Lower lobe of right lung (tissue), 2 donors: ENCODE measurements at places on chromosomes 12 and 14. TPM values are rescaled to one million over a fixed set of nuclear protein-coding genes. Genes with fewer than 3 reads are reported as not detected.

The SLC38A4 gene
- total RNA-seq = 1.1 TPM

GRCh38 chr14:90495357-90496276, 98.8 kb downstream of the CALM1 start:
- H3K4me3 ChIP-seq = no peak overlapping the region
- no peaks in the 10 kb centered on the region for H3K36me3 ChIP-seq
- peaks cover 11% of the 10 kb centered on the region for H3K4me1 ChIP-seq
- DNase-seq = no peak
- H3K27me3 ChIP-seq = peaks cover 4% of the 10 kb centered on the region

The MGST1 gene
- total RNA-seq = 341 TPM

The KITLG gene
- total RNA-seq = 77.5 TPM

The HOXC4 gene
- total RNA-seq = 0.47 TPM

The P2RX2 gene
- 0.56 TPM for total RNA-seq

DNA sequence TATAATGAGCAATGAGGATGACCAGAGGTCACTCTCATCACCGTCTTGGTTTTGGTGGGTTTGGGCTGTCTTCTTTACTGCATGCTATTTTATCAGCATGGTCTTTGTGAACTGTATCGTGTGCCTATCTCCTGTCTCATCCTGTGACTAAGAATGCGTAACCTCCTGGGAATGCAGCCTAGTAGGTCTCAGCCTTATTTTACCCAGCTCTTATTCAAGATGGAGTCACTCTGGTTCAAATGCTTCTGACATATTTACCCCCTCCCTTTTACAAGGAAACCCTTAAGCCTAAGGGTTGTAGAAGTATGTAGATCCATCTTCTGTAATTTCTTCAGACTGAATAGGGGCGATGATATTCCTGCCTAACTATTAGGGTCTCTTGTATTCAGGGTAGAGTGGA, 8.4 kb downstream of the IFI27L1 start:
- no peaks in the 10 kb centered on the region for H3K4me1 ChIP-seq
- no peak for DNase-seq
- H3K36me3 ChIP-seq = no peaks in the 10 kb centered on the region
- no peak overlapping the region for H3K27ac ChIP-seq
- H3K27me3 ChIP-seq = no peaks in the 10 kb centered on the region
- no peak overlapping the region for H3K4me3 ChIP-seq

DNA sequence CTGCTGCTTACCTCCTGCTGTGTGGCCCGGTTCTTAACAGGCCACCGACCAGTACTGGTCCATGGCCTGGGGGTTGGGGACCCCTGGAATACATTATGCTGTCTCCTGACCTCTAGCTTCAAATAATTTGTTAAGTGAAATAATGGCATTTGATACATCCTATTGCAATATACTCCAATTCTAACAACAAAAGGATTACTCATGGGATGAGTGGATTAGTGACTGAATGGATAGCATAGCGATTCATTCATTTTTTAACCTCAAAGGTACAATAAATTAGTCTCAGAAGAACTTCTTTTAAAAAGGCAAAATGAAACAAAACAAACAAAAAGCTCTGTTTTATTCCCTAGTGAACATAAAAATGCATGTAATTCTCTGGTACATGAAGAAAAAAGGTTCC, 147.9 kb upstream of the PKP2 start:
- H3K4me1 ChIP-seq = no peaks in the 10 kb centered on the region
- H3K4me3 ChIP-seq = no peak overlapping the region
- no peak overlapping the region for H3K27ac ChIP-seq
- H3K27me3 ChIP-seq = no peaks in the 10 kb centered on the region

GRCh38 chr14:27392153-27392552, 794.3 kb upstream of the NOVA1 start:
- H3K4me3 ChIP-seq = no peak overlapping the region
- no peaks in the 10 kb centered on the region for H3K4me1 ChIP-seq
- DNase-seq = no peak
- no peaks in the 10 kb centered on the region for H3K27me3 ChIP-seq
- H3K27ac ChIP-seq = no peak overlapping the region

- no peaks in the 10 kb centered on the region for H3K27me3 ChIP-seq
- no peaks in the 10 kb centered on the region for H3K36me3 ChIP-seq
- no peaks in the 10 kb centered on the region for H3K4me1 ChIP-seq
- H3K4me3 ChIP-seq = no peak overlapping the region
- no peak overlapping the region for H3K27ac ChIP-seq
- peak; percentile 65 for DNase-seq
These were observed 8.9 kb upstream of the ZNF410 start for GRCh38 chr14:73877790-73878189.

DNA sequence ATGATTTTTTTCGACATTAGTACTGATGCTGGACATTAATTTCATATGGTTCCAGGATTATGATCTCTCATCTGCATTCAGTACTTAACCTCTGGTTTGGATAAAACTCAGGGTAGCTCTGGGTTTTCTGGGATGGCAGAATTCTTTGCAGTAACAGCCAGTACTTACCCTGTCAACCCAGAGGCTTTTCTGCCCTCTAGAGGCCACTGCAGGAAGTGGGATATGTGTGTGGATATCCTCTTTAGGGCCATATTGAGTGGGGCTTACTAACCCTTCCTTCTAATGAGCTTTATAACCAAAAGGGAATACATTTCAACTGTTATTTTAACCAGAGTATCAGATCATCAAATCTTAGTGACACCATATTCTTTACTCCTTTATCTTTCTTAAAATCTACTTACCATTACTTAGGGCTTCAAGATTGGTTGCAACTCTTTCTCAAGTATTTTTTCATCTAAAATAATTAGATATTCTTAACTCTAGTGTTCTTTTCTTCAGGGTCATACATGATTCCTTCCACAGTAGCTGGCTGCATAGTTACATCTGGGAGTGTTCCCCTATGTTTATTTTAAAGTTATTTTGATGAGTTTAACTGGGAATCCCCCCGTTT, 488.0 kb upstream of the STXBP6 start:
- H3K36me3 ChIP-seq = no peaks in the 10 kb centered on the region
- no peak overlapping the region for H3K4me3 ChIP-seq
- no peak for DNase-seq
- H3K27me3 ChIP-seq = no peaks in the 10 kb centered on the region
- H3K27ac ChIP-seq = no peak overlapping the region
- no peaks in the 10 kb centered on the region for H3K4me1 ChIP-seq

DNA sequence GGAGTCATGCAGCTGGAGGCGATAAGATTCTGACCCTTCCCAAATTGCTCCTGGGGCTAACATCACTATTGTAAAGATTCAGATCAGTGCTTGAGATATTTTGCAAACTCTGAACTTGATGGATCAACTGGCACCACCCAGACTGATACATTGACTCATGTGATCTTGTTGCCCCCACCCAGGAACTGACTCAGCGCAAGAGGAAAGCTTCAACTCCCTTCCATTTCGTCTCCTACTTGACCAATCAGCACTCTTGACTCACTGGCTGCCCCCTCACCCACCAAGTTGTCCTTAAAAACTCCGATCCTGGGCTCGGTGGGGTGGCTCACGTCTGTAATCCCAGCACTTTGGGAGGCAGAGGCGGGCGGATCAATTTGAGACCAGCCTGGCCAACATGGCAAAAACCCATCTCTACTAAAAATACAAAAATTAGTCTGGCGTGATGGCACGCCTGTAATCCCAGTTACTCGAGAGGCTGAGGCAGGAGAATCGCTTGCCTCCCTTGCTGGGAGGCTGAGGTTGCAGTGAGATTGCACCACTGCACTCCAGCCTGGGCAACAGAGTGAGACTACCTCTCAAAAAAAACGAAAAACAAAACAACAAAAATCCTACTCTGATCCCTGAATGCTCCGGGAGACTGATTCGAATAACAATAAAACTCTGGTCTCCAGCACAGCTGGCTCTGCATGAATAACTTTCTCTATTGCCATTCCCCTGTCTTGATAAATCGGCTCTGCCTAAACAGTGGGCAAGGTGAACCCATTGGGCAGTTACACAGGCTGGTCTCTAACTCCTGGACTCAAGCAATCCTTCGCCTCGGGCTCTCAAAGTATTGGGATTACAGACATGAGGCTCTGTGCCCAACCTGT, 9.8 kb upstream of the ARF6 start:
- H3K27ac ChIP-seq = no peak overlapping the region
- no peak for DNase-seq
- H3K27me3 ChIP-seq = no peaks in the 10 kb centered on the region
- no peaks in the 10 kb centered on the region for H3K4me1 ChIP-seq
- no peak overlapping the region for H3K4me3 ChIP-seq

- H3K27me3 ChIP-seq = peaks cover 34% of the 10 kb centered on the region
- no peaks in the 10 kb centered on the region for H3K4me1 ChIP-seq
- DNase-seq = no peak
- no peak overlapping the region for H3K4me3 ChIP-seq
These were observed 16.7 kb upstream of the ZDHHC22 start for GRCh38 chr14:77158175-77158881.

- H3K36me3 ChIP-seq = no peaks in the 10 kb centered on the region
- no peaks in the 10 kb centered on the region for H3K27me3 ChIP-seq
- no peak for DNase-seq
- H3K27ac ChIP-seq = no peak overlapping the region
- H3K4me3 ChIP-seq = no peak overlapping the region
These were observed 93.2 kb downstream of the CHST11 start for GRCh38 chr12:104549815-104550480.

GRCh38 chr12:68910128-68910527, 22.8 kb downstream of the CPM start:
- peaks cover 16% of the 10 kb centered on the region for H3K36me3 ChIP-seq
